ENCODE measurements at places on chromosomes 5 and 9. TPM values are rescaled to one million over a fixed set of nuclear protein-coding genes. Genes with fewer than 3 reads are reported as not detected.

DNA sequence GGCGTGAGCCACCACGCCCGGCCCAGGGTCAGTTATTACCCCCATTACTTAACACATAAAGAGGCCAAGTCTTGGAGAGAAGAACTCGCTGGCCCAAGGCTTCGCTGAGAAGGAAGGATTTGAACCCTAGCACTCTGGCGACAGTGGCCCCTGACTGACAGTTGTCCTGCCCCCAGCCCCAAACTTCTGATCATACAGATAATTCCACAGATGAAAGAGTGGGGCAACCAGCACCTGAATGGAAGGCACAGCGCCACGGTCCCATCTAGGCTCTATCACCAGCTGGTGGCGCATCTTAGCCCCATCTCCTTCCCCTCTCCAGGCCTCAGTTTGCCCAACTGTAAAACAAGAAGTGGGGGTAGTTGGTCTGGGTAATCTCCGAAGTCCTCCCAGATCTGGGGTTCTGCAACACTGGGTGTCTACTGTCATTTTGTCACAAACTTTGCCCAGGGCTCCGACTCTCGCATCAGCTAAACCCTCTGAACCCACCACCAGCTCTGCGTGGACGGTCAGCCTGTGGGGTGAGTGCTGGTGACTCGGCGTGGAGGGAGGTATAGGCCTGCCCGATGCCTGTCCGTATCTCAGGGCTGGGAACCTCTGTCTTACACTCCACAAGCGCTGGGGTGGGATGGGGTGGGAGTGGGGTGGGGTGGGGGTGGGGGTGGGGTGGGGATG lies 209.3 kb downstream of the C9orf50 start:
- DNase-seq, result no peak

ATP10B gene
- not detected for polyA plus RNA-seq

DNA sequence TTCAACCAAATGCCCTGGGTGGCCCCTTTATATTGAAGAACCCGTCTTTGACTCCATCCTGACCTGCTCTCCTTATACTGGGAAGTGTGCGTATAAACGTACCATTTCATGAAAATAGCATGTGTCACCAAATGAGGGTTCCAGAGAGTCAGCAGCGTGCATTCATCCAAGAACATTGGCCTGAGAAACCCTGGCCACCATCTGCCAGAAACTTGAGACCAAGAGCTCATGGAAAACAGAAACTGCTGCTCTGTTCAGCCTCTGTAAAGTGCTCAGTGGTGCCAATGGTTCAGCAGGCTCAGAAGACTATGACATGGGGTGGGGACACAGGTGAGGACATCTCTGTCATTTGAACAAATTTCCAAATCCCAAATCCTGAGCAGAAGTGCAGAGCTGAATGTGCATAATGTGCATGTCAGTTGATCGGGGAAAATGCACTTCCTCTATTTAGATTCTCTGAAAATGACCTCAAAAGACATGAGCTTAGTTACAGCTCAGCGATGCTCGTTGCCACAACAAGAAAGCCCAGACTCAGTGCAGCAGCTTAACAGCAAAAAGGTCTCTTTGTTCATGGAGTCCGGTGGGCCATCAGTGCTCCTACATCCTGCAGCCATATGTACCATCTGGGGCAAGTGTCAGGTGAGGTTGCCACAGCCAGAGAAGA lies 176.1 kb downstream of the ATPSCKMT start:
- DNase-seq, result no peak

DNA sequence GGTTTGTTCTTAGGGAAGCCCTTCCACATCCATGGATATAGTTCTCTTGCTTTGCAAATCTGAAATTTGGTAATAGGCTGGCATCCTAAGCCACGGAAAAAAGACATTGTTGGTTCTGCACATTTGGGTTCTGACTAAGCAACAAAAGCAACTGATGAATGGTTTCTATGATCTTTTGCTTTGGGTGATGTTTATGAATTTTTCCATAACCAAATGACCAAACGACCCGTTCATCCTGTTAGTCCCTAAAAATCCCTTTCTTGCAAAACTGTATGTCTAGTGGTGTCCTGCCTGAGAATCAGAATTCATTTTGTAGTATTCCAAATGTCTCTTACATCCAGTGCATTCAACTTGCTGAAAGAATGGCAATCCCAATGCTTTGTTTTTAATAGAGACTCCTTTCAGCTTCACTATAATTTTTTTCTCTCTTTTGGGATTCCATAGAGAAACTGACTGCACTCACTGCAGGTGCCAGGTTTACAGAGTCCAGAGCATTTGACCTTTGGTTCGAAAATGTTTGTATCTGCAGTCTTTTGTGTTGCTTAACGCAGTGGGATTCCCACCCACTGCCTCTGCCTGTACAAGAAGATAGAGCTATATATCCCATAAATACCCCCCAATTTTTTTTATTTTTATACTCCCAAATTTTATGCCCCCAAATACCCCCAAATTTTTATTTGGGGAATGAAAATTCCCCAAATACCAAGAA lies 4.7 kb downstream of the SPTAN1 start:
- no peak for DNase-seq

GARIN3 gene
- not detected for polyA plus RNA-seq

GRCh38 chr5:50564079-50564478 lies 102.4 kb upstream of the PARP8 start:
- DNase-seq, result no peak

DNA sequence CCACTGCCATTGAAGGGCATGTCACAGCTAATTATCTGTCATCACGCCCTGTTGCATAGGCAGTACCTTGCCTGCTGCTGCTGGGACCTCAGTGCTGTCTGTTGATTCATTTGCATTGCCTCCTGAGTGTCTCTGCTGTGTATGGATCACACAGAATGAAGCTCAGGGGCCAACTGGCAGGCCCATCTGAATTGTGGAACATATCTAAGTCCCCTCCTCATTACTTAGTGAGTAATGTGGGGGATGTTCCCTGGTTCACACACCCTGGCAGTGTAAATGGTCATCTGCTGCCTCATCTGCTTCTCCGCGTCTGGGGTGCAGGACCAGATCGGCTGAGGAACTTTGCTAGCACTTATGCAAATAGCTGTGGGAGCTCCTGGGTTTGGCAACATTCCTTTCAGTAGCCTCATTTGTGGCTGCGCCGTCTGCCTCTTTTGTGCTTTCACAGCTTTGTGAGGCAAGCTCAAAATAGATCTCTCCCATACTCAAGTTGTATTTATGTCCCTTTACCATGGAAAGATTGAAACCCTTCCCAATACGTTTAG lies 25.4 kb downstream of the TYRP1 start:
- no peak for DNase-seq

SPINK6 gene
- polyA plus RNA-seq, result not detected

DNA sequence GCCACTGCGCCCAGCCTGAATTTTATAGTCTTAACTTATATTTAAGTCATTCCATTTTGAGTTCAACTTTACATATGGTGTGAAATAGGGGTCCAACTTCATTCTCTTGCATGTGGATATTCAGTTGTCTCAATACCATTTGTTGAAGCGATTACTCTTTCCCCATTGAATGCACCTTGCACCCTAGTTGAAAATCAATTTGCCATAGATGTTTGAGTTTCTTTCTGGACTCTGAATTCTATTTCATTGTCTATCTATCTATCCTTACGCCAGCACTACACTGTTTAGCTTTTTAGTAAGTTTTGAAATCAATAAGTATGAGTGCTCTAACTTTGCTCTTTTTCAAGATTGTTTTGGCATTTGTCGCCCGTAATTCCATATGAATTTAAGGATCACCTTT lies 49.8 kb downstream of the TMOD1 start:
- no peak for DNase-seq

- no peak for DNase-seq
Observed at GRCh38 chr5:51230336-51230735, 152.9 kb upstream of the ISL1 start.

ENC1 gene
- 9.6 TPM for polyA plus RNA-seq

Data from CD14-positive monocyte (primary cell).